Activated CD4-positive, alpha-beta T cell treated with anti-CD3 and anti-CD28 coated beads, Interleukin-2, amount 50 U/mL, for 1 hour (primary cell): ENCODE measurements at places on chromosomes 7 and 10.

DNA sequence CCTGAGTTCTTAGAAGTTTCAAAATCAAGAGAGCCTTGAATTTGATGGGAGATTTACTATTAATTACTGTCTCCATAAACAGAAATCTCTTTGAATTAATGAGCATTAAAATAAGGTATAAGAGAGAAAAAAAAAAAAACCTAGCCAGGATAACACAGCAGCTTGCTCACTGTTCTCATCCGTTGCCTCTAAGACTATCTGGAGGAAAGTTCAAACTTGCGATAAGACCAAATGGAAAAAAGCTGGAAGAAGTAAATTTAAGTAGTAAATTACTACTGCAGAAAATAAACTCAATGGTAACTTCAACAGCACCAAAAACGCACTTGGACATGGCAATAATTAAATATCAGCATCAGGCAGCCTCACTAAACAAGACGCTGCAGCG, 36.7 kb downstream of the GNA12 start:
- DNase-seq, result no peak

- DNase-seq, result no peak
Observed at GRCh38 chr7:108135446-108136190, 5.5 kb upstream of the LAMB4 start.

- DNase-seq, result no peak
Observed at GRCh38 chr7:135386776-135387175, 123.1 kb downstream of the CNOT4 start.

- no peak for DNase-seq
Observed at GRCh38 chr10:83083831-83084230, 1055.5 kb upstream of the GHITM start.

- DNase-seq, result no peak
Observed at GRCh38 chr7:25952261-25953057, 199.5 kb upstream of the NFE2L3 start.

DNA sequence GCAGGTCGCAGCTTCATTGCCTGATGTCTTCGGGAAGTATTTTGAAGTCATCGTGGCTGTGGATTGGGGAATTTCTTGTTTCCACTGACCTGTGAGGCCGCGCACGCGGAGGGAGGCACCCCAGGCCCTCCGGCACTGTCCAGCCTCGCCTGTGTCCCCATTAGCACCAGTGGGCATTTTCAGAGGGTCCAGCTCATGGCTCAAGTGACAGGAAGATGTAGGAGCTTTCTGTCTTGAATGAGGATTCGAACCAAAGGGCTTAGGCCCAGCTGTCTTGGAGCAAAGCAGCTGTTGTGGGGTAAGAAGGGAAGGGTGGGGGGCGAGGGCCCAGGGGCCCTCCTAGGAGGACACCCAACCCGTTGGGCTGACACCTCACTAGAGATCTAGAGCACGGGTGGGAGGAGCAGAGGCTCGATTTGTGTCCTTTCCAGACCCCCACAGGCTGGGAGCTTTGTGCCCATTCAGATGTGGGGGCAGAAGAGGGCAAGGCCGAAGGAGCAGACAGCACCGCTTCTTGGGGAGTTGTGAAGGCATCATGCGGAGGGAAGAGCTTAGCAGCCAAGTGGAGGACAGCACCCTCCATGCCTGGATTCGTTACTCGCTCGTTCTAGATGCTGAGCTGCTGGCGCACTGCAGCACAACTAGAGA, 914 bp downstream of the ZNF37A start:
- DNase-seq, result no peak

- no peak for DNase-seq
Observed at GRCh38 chr7:76037310-76037709, 10.5 kb downstream of the STYXL1 start.

- DNase-seq, result no peak
Observed at GRCh38 chr10:70567603-70568002, 34.9 kb downstream of the PRF1 start.

GRCh38 chr7:36277249-36277542, 112.5 kb upstream of the ANLN start:
- DNase-seq, result no peak

GRCh38 chr7:959271-959670, 4.8 kb upstream of the ADAP1 start:
- DNase-seq, result no peak

GRCh38 chr7:151178236-151178635, 8.8 kb downstream of the ASB10 start:
- no peak for DNase-seq

GRCh38 chr10:132061030-132061429, 4.7 kb upstream of the JAKMIP3 start:
- no peak for DNase-seq

DNA sequence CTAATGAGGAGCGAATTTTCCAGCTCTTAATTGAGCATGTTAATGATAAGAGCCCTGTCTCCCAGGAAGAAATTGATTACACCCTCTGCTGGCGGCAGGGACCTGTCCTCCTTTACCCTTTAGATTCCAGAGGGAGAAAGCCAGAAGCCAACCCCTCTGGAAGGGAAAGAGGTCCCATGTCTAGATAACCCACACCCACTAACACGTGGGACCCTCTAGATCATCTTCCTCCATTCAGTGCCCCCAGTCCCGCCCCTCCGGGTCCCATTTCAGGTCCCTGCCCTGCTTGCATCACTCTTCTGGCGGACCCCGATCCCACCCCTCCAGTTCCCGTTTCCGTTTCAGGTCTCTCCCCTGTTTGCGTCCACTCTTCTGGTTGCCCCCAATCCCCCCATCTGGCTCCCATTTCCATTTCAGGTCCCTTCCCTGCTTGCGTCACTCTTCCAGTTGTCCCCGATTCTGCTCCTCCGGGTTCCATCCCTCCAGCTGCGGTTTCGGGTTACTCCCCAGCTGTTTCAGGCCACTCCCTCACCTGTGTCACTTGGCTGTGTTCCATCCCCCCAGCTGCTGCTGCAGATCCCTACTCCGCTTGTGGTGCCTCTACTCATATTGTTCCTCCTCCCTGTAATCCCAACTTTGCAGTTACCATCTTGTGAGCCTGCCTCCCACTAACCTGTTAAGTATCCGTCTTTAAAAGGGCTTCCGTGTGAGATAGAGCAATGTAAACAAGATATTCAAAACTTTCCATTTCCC, 202.4 kb downstream of the SH2D4B start:
- no peak for DNase-seq

DNA sequence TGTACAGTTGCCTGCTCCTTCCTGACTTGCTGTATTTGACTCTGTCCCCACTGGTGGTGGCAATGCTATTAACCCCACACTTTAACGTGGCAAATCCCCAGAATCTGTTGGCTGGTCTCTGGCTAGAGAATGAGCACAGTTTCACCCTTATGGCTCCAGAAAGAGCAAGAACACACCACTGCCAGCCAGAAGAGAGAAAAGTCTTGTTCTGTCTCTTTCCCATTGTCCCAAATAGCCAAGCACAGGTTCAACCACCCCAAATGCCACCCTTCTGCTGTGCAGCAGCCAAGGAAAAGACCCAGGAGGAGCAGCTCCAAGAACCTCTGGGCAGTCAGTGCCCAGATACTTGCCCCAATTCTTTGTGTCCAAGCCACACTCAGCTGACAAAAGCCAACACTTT, 11.3 kb downstream of the SLC16A9 start:
- no peak for DNase-seq

- DNase-seq, result no peak
Observed at GRCh38 chr7:49776994-49777393, 3.6 kb downstream of the VWC2 start.

- DNase-seq, result no peak
Observed at GRCh38 chr7:54813398-54813797, 54.4 kb upstream of the SEC61G start.

DNA sequence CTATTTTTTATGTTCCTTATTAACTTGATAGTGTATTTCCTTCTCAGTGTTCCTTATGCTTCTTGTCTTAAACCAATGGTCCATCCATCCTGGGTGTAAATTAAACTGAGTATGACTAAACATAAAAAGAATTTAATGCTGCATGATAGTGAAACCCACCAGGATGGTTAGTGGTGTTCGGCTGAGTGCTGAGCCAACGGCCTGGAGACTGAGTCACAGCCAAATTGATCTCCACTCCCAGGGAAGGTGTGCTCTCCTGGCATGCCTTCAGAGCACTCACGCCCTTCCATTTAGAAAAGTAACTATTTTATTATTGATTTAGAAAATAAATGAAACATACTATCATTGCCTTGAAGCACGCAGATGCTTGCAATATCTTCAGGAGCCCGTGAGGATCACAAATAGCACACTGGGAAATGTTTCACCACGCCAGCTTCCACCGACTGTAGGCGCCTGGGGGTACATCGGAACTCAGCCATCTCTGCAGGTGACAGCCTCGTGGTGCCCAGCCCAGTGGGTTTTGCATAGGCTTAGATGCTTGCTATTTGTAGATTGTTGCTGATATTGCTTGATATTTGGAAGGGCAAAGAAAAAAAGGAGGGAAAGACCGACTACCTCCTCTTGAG, 40.0 kb upstream of the LOXL4 start:
- DNase-seq, result no peak

GRCh38 chr7:82441669-82442478, 1.7 kb downstream of the CACNA2D1 start:
- DNase-seq, result no peak
